ENCODE measurements at places on chromosomes 5 and 9. TPM values are rescaled to one million over a fixed set of nuclear protein-coding genes. Genes with fewer than 3 reads are reported as not detected.

Gene ERAP2
- 7.5 TPM for polyA plus RNA-seq

Gene CARTPT
- polyA plus RNA-seq, result not detected

Gene TNC
- 0.53 TPM for polyA plus RNA-seq

Gene PCDHA9
- not detected for polyA plus RNA-seq

Gene PCDHGB3
- 5.4 TPM for polyA plus RNA-seq

Gene FOXI1
- polyA plus RNA-seq, result not detected

All from heart left ventricle (tissue), 16 donors.